ENCODE measurements at places on chromosomes 5 and 9. TPM values are rescaled to one million over a fixed set of nuclear protein-coding genes. Genes with fewer than 3 reads are reported as not detected.

Gene RORB
- 0.11 TPM for polyA plus RNA-seq

Gene ADGRD2
- not detected for polyA plus RNA-seq

Gene LCP2
- 4.6 TPM for polyA plus RNA-seq

Gene GABRG2
- not detected for polyA plus RNA-seq

Gene LRRC19
- polyA plus RNA-seq, result 17.6 TPM

Gene RNF183
- polyA plus RNA-seq, result 8.1 TPM

Data from kidney (tissue), 22 donors.